ENCODE measurements at places on chromosomes 1 and 21.

DNA sequence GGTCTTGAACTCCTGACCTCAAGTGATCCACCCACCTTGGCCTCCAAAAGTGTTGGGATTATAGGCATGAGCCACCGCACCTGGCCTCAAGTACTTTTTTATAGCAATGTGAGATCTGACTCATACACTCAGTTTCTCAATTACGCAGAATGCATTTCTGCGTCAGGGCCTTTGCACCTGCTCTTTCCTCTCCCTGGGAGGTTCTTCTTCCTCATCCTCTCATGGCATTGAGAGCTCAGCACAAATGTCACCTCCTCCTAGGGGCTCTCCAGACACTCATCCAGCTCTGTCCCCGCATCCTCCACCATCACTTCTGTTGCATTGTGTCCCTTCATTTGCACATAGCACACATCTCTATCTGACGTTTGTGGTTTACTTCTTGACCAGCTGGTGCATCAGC, 418.8 kb downstream of the PTPRU start:
- no peak for DNase-seq

GRCh38 chr1:212121779-212122178, 86.2 kb downstream of the DTL start:
- DNase-seq, result no peak

- DNase-seq, result no peak
These were observed 8.4 kb downstream of the PABPC4 start for GRCh38 chr1:39568208-39568607.

DNA sequence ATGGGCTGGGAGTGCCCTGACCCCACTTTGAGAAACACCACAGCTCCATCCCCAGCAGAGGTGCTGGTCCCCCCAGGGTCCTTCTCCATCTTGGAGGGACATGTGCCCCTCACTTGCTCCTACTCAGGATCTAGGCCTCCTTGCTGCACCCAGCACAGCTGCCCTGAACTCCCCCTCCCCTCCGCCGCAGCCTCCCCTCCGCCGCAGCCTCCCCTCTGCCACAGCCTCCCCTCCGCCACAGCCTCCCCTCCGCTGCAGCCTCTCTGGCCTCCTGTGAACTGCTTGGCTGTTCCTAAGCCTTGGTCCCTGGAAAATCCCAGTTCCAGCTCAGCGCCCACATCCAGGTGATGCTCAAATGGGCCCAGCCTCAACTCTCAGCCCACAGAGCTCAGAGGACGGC, 15.9 kb upstream of the TSPEAR start:
- DNase-seq, result no peak

DNA sequence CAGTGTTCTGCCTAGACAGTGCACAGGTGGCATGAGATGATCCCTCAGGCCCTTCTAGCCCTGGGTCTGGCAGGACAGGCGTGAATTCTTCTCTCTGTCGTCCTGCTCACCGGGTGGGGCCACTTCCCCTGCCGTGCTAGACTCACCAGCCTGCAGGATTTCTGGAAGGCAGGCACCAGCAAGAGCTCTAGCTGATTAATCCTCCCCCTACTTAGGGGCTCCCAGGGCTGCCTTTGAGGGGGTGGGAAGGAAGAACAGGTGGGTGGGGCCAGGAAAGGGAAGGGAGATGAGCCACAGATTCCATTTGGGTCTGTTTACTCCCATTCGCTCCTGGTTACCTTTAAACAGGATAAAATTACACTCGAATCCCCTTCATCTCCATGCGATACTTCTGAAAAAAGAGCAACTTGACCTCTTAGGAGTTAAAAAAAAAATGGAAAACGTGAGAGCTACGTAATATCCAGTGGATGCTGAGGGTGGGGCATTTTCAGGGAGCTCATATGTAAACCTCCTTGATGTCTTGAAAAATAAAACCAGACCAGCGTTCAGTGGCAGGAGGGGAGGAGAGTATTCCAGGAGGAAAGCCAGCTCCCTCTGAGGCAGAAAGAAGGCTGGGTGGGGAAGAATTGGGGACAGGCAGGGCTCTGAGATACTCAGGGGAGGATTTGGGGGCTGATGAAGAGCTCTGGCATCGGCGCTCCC, 665.5 kb downstream of the PTPRU start:
- DNase-seq, result no peak

DNA sequence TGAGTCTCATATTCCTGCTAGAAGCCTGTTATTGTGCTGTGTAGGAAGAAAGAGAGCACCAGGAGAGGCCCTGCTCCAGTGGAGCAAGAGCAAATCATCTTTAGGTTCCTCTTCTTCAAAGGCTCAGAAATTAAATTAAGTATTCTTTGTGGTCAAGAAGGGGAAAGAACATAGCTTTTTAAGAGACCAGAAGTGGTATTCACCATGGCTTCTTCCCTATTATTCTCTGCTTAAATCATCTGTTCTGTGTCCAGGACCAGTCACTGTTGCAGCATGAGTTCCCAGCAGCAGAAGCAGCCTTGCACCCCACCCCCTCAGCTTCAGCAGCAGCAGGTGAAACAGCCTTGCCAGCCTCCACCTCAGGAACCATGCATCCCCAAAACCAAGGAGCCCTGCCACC, 1.1 kb downstream of the SPRR1B start:
- no peak for DNase-seq

- no peak for DNase-seq
These were observed 19.5 kb upstream of the IFNAR1 start for GRCh38 chr21:33305344-33305671.

DNA sequence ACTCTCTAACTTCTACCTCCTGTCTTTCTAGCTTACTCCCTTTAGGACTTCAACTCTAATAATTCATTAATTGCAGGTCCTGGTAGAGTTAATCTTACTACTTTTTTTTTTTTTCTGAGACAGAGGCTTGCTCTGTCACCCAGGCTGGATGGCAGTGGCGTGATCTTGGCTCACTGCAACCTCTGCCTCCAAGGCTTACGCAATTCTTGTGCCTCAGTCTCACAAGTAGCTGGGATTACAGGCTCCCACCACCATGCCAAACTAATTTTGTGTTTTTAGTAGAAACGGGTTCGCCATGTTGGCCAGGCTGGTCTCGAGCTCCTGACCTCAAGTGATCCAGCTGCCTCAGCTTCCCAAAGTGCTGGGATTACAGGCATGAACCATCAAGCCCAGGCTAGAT, 15.7 kb downstream of the BTBD8 start:
- no peak for DNase-seq

GRCh38 chr1:240044620-240045019, 47.1 kb upstream of the FMN2 start:
- peak; percentile 43 for DNase-seq

- peak; percentile 19 for DNase-seq
These were observed 158.5 kb upstream of the LMO4 start for GRCh38 chr1:87170157-87170556.

- no peak for DNase-seq
These were observed 10.1 kb upstream of the C1orf174 start for GRCh38 chr1:3910049-3910731.

GRCh38 chr21:45937721-45938452, 43.7 kb upstream of the COL6A1 start:
- no peak for DNase-seq

- peak; percentile 27 for DNase-seq
These were observed 66.3 kb upstream of the EDEM3 start for GRCh38 chr1:184820956-184821355.

DNA sequence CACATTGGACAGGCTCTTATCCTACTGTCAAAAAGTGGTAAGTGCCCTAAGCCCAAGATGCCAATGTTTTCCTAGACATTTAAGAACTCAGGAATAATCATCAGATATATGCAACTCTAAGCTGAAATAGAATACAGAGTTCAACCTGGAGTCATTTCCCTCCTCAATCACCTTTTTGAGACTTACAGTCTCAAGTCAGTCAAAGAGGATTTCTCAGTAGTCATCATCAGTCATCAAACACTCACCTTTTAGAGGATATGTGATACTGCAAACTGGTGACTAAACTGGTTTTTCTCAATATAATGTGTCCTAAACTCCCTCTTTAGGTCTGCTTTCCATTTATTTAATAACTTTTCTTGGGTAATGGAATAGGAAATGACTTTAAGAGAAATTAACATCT, 145.3 kb upstream of the ADAMTS5 start:
- DNase-seq, result no peak

DNA sequence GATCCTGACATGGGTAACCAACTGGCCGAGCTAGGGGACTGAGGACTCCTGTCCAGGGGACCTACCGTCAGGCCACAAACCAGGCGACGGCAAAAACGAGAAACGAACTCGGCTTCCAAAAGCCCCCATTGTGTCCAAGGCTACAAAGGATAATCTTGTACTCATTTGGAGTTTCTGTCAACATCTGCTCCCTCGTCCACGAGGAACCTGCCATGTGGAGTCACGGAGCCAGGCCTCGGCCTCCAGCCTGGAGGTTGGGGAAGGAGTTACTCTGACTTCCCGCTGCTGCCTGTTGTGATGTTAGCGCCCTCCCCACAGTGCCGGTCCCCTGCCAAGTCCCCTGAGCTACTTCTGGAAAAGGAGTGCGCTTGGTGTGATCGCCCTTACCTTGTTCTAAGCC, 7.3 kb downstream of the KRTAP10-1 start:
- no peak for DNase-seq

GRCh38 chr1:194042736-194043135, 856.3 kb upstream of the B3GALT2 start:
- no peak for DNase-seq

GRCh38 chr21:45494851-45495680, 47.2 kb downstream of the SLC19A1 start:
- no peak for DNase-seq

DNA sequence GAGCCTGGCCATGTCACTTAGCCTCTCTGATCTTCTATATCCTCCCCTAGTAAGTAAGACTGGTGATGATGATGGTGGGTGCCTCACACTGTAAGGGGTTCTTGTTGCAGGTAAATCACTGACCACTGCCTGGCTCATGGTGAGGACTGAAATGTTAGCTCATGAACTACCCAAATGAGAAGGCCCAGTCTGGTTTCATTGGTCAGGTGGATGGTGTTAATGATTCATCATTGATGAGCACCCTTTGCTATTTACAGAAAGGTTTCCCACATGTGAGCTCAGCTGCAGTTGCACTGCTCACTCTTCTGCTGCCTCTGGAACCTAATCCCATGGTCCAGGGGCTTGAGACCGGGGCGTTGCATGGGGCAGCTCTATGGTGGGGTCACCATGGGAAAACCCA, 417.7 kb downstream of the PRDM2 start:
- DNase-seq, result no peak

- no peak for DNase-seq
These were observed 142.3 kb downstream of the MIS18A start for GRCh38 chr21:32136546-32136945.

- DNase-seq, result no peak
These were observed 2.2 kb upstream of the MATN1 start for GRCh38 chr1:30725450-30726095.

DNA sequence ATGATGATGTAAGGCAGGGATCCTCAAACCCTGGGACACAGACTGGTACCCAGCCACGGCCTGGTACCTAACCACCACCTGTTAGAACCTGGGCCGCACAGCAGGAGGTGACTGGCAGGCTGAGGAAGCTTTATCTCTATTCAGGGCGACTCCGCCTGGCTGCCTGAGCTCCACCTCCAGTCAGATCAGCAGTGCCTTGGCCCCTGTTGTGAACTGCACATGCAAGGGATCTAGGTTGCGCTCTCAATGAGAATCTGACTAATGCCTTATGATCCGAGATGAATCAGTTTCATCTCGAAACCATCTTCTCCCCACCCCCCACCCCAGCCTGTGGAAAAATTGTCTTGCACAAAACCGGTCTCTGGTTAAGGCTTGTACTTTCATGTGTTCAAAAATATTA, 4.2 kb downstream of the RNPC3 start:
- DNase-seq, result no peak

DNA sequence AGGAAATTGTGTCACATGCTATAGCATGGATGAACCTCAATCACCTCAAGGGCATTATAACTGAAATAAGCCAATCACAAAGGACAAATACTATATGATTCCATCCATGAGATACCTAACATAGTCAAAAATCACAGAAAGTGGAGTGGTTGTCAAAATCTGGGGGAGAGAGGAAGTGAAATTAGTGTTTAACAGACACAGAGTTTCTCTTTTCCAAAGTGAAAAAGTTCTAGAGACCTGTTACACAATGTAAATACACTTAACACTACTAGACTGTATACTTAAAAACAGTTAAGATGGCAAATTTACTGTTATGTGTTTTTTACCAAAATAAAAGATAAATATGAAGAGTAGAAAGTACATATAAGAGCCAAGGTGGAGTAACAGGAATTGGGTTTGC, 31.8 kb downstream of the ZNF644 start:
- no peak for DNase-seq

DNA sequence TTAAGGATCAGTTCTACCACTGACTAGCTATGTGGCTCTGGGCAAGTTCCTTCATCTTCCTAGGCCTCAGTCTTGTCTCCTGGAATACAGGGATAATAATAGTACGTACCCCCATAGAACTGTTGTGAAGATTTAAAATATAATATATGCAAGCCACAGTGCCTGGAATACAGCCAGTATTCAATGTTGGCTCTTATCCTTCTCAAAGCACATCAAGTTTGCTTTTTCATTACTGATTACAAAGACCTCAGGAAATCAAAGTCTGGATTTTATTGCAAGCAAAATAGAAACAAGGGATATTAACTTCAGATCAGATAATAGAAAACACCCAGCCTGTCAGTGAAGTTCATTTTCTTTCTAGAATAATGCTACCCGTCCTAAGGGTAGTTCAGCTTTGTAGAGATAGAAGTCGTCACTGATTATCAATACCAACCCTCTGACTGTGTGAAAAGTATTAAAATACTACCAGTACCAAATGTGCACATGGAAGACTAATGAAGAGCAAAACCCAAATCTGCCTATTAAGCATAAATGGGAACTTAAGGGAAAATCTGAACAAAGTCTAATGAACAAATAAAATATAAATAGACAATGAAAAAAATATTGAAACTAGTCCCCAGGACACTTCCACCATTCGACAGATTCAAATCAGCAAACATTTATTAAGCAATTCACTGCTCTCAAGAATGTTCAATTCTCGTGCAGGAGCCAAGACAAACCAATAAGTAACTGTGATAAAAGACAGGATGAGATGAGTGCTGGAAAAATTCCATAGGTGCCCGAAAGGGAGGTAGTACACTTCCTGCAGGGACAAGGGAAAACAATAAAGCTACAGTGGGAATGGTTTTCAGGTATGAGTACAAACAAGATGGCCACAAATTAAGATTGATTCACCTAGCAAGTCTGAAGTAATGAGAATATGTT, 206.2 kb downstream of the SMYD3 start:
- DNase-seq, result no peak

GRCh38 chr21:42981214-42981523, 6.8 kb downstream of the PKNOX1 start:
- no peak for DNase-seq

DNA sequence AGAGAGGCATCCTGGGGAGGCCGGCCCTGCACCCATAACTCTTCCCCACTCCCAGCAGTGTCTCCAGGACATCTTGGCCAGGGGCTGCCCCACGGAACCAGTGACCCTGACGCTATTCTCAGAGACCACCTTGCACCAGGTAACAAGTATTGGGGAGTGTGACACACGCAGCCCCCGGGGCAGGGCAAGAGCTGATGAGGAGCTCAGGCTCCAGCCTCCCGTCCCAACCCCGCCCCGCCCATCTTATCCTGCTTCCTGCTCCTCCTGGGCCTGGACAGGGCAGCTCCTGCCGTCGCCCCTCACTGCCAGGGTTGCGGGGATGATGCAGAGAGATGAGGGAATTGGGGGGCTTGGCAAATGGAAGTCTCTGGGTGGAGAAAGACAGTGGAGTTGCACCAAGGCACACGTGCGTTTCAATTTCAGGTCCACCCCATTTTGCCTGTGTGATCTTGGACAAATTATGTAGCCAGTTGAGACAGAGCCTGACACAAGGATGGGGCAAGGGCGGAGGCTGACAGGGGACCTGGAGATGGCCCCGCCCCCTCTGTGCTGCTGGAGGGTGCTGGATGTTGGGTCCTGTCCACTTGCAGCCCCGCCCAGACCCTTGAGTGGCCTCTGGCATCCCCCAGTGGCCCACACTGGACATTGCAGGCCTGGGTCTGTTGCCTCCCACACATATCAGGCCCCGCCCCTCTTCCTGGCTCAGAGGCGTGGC, 10.7 kb downstream of the CLCNKA start:
- peak; percentile 85 for DNase-seq
